ENCODE measurements at places on chromosomes 1 and 21. TPM values are rescaled to one million over a fixed set of nuclear protein-coding genes. Genes with fewer than 3 reads are reported as not detected.

DNA sequence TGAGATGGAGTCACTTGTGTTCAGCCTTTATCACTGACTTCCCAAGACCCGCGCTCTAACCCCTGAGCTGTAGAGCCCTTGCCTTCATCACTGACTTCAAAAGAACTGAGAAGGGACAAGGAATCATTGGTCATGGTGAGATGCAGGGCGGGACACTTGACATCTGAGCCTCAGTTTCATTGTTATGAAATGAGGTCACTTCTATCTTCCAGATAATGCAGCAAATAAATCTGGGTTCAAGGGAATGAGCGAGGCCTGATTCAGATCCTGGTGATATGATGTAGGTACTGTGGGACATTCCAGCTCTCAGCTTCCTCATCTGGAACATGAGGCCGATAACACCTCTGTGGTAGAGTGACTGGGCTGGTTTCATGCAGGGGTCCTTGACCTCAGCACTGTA, 13.8 kb downstream of the KAZN start:
- H3K27me3 ChIP-seq = no peaks in the 10 kb centered on the region
- H3K4me1 ChIP-seq = no peaks in the 10 kb centered on the region
- H3K36me3 ChIP-seq = no peaks in the 10 kb centered on the region
- no peak overlapping the region for H3K27ac ChIP-seq

DNA sequence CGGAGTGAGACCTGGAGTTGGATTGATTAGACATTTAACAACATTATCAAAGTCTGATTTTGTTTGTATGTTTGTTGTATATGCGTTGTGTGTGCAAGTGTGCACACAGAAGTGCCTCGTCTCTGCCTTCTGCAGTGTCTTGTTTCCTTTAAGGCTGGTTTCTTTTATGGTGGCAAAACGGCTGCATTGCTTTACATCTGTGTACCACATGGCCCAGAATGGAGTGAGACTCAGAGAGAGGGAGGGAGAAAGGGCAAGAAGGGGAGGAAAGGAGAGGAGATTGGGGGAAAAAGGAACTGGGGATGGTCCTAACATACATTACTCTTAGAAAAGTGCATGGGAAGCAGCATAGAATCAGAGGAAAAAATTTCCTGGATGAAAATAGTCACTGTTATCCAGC, 99.7 kb upstream of the WLS start:
- no peak for DNase-seq
- H3K4me3 ChIP-seq = no peak overlapping the region
- H3K27ac ChIP-seq = no peak overlapping the region
- no peaks in the 10 kb centered on the region for H3K36me3 ChIP-seq
- no peaks in the 10 kb centered on the region for H3K4me1 ChIP-seq

GRCh38 chr1:174818951-174819350, 180.8 kb upstream of the CACYBP start:
- H3K27ac ChIP-seq = no peak overlapping the region
- peaks cover 5% of the 10 kb centered on the region for H3K36me3 ChIP-seq
- no peak overlapping the region for H3K4me3 ChIP-seq
- H3K27me3 ChIP-seq = no peaks in the 10 kb centered on the region
- peaks cover 17% of the 10 kb centered on the region for H3K4me1 ChIP-seq

DNA sequence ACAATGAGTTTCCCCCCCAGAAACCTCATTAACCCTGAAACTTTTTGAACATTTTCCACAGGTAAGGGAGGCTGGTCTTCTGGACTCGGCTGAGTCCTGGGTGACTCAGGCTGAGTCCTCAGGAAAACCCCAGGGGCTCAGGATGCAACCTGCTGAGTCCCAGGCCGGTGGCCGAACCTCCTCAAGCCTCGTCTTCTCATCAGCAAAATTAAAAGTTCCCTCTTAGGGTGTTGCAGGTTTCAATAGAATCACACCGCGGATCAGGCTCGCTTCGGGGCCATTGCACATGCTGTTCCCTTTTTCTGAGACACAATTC, 35.0 kb upstream of the GRHL3 start:
- no peak for DNase-seq
- H3K27me3 ChIP-seq = peaks cover 3% of the 10 kb centered on the region
- no peak overlapping the region for H3K4me3 ChIP-seq

DNA sequence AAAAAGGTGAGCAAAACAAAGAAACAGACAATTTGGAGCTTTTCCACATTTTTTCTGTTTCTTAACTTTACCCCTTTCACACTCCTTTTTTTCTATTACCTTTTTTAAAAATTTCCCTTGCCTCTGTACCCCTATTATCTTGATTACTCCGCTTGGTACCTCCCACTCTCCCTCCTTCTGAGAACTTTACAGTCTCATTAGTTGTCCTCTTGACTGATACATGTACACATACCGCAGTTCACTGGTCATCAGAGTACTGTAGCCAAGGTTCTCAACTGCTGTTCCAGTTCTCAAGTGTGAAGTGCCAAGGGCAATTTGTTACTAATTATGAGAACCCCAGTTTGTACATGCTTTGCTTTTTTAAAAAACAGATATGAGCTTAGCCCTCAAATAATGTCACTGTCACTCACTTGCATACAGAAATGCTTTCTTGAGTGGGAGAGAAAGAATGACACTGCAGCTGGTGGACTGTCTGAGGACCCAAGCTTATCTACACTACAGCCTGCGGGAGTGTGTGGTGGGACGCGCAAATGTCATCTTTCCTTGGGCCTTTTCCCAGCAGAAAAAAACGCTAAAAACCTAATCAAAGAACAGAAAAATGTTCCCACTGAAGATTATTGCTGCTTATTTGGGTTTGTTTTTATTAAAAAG, 160.8 kb downstream of the DISP1 start:
- H3K36me3 ChIP-seq = peaks cover 2% of the 10 kb centered on the region
- no peak overlapping the region for H3K4me3 ChIP-seq
- DNase-seq = no peak
- no peaks in the 10 kb centered on the region for H3K4me1 ChIP-seq
- no peaks in the 10 kb centered on the region for H3K27me3 ChIP-seq

GRCh38 chr1:66381621-66382275, 152.2 kb upstream of the SGIP1 start:
- H3K4me3 ChIP-seq = no peak overlapping the region
- peaks cover 28% of the 10 kb centered on the region for H3K4me1 ChIP-seq
- no peaks in the 10 kb centered on the region for H3K27me3 ChIP-seq
- DNase-seq = no peak
- H3K36me3 ChIP-seq = peaks cover 1% of the 10 kb centered on the region

DNA sequence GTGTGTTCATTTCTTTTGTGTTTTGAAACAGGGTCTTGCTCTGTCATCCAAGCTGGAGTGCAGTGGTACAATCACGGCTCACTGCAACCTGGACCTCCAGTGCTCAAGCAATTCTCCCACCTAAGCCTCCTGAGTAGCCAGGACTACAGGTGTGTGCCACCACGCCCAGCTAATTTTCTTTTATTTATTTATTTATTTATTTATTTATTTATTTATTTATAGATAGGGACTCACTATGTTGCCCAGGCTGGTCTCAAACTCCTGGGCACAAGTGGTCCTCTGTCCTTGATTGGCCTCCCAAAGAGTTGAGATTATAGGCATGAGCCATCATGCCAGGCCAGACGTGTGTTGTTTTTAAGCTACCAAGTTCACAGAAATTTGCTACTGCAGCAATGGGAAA, 43.8 kb upstream of the TLR5 start:
- peaks cover 2% of the 10 kb centered on the region for H3K36me3 ChIP-seq
- no peak for DNase-seq
- H3K4me3 ChIP-seq = no peak overlapping the region

GRCh38 chr1:6871300-6871972, 86.2 kb downstream of the CAMTA1 start:
- peaks cover 32% of the 10 kb centered on the region for H3K4me1 ChIP-seq
- no peak overlapping the region for H3K4me3 ChIP-seq
- no peaks in the 10 kb centered on the region for H3K27me3 ChIP-seq
- no peak overlapping the region for H3K27ac ChIP-seq

- no peak for DNase-seq
- no peaks in the 10 kb centered on the region for H3K36me3 ChIP-seq
- H3K27me3 ChIP-seq = peaks cover 2% of the 10 kb centered on the region
- no peaks in the 10 kb centered on the region for H3K4me1 ChIP-seq
These were observed 75.0 kb downstream of the DNM3 start for GRCh38 chr1:171916315-171916771.

- H3K4me3 ChIP-seq = no peak overlapping the region
- no peak for DNase-seq
- H3K36me3 ChIP-seq = peaks cover 2% of the 10 kb centered on the region
- no peak overlapping the region for H3K27ac ChIP-seq
- no peaks in the 10 kb centered on the region for H3K4me1 ChIP-seq
These were observed 41.3 kb downstream of the ZNF281 start for GRCh38 chr1:200368556-200368955.

GRCh38 chr1:86541859-86542258, 5.0 kb upstream of the CLCA4 start:
- H3K36me3 ChIP-seq = no peaks in the 10 kb centered on the region
- H3K27me3 ChIP-seq = peaks cover 16% of the 10 kb centered on the region
- no peak for DNase-seq
- no peak overlapping the region for H3K4me3 ChIP-seq
- no peaks in the 10 kb centered on the region for H3K4me1 ChIP-seq

- H3K4me1 ChIP-seq = no peaks in the 10 kb centered on the region
These were observed 28.7 kb downstream of the STYXL2 start for GRCh38 chr1:167122568-167122967.

DNA sequence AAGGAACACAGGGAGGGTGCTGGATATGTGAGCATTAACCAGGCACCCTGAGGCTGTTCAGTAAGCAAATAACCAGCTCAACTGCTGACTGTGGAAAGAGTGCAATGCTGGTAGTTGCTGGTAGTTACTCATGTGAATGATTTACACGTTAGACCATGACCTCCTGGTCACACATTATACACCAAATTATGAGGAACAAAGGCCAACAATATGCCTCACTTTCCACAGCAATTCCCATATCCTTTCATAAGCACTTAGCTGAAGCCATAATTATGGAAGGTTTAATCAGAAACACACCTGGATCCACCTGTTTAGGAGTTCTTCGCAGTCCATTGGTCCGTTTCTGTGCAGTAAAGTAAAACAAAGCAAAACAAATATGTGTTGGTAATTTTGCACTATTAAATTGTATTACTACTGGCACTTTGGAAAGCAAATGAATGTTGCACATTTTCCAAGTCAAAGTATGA, 281.8 kb downstream of the VAV3 start:
- no peaks in the 10 kb centered on the region for H3K27me3 ChIP-seq
- H3K4me1 ChIP-seq = no peaks in the 10 kb centered on the region
- no peak overlapping the region for H3K27ac ChIP-seq

- H3K27me3 ChIP-seq = no peaks in the 10 kb centered on the region
- no peak overlapping the region for H3K4me3 ChIP-seq
- peaks cover 2% of the 10 kb centered on the region for H3K4me1 ChIP-seq
- no peaks in the 10 kb centered on the region for H3K36me3 ChIP-seq
These were observed 18.8 kb upstream of the SCCPDH start for GRCh38 chr1:246705368-246705767.

DNA sequence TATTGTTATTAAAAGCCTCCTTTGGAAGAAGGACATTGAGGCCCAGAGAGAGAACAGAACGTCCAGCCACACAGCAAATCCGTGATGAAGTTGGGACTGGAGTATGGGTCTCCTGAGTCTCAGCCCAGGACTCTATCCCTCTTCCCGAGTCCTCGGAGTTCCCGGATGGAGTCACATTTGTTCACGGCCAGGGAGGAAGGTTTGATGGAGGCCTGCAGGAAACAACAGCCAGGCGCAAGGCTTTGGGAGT, 357 bp upstream of the TXLNA start:
- peak overlapping the region; percentile 98 for H3K27ac ChIP-seq
- H3K27me3 ChIP-seq = no peaks in the 10 kb centered on the region
- H3K36me3 ChIP-seq = peaks cover 39% of the 10 kb centered on the region
- DNase-seq = no peak
- H3K4me1 ChIP-seq = peaks cover 33% of the 10 kb centered on the region

GRCh38 chr21:26112127-26112742, 58.3 kb downstream of the APP start:
- H3K4me3 ChIP-seq = no peak overlapping the region
- no peak for DNase-seq

- peaks cover 2% of the 10 kb centered on the region for H3K36me3 ChIP-seq
- DNase-seq = no peak
- no peak overlapping the region for H3K4me3 ChIP-seq
- no peaks in the 10 kb centered on the region for H3K27me3 ChIP-seq
- no peak overlapping the region for H3K27ac ChIP-seq
These were observed 12.9 kb upstream of the KCNE1 start for GRCh38 chr21:34524646-34525601.

DNA sequence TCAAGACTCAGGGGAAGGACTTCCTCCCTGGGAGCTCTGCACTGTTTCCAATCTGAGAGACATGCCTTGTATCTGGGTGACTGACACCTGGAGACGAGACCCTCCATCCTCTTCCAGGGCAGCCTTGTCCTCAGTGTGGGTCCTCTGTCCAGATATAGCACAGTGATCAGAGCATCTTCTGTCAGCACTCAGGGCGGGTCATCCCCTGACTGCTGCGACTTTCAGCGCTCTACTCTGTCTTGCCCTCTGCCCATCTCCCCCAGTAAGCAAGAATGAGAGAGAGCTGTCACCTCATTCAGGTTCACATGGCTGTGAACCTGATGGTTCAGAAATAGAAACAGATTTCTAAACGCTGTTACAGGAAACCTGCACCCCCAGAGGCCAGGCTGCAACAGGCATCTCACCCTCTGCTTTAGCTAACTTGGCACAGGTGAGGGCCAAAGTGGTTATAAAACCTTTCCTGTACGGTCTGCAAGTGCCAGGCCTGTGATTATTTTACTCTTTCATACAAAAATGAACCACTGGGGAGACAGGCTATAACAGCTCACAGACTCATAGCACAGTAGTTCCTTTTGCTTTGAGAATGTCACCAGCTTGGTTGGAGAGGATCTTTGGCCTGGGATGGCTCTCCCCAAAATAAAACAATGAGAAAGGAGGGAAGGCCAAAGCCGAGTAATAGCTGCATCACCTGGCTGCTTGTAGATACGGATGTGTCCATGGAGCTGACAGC, 11.4 kb upstream of the TENT5C start:
- peaks cover 5% of the 10 kb centered on the region for H3K27me3 ChIP-seq
- no peak for DNase-seq
- H3K4me3 ChIP-seq = no peak overlapping the region
- no peaks in the 10 kb centered on the region for H3K36me3 ChIP-seq

- H3K4me3 ChIP-seq = no peak overlapping the region
- H3K27me3 ChIP-seq = no peaks in the 10 kb centered on the region
- peaks cover 15% of the 10 kb centered on the region for H3K36me3 ChIP-seq
These were observed 96.2 kb downstream of the ZMYM4 start for GRCh38 chr1:35364741-35365140.

Gene VTCN1
- total RNA-seq = not detected

Gene GRIK1
- total RNA-seq = not detected

Gene FMOD
- total RNA-seq = 2.4 TPM

Gene WRAP73
- total RNA-seq = 34.2 TPM

Gene PLA2G2F
- not detected for total RNA-seq

Measured in activated CD8-positive, alpha-beta T cell treated with anti-CD3 and anti-CD28 coated beads for 36 hours (primary cell).